Naive thymus-derived CD8-positive, alpha-beta T cell (primary cell): ENCODE measurements at places on chromosomes 7 and 10.

GRCh38 chr7:115953592-115954255 lies 76.8 kb downstream of the TFEC start:
- no peak for DNase-seq

DNA sequence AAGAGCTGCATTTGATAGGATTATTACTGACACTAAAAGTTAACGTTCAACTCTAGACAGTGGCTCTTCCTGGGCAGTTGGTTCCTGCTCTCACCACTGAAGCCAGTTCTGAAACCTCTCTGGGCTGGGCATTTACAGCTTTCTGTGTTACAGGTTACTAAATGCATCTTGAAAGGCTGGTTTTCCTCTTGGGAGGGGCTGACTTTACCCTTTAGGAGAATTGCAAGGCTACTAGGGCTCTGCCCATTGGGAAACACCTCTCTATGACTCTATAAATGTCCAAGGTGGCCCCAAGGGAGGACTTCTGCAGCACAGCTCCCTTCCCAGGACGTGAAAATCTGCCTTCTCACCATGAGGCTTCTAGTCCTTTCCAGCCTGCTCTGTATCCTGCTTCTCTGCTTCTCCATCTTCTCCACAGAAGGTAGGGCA lies at the start of gene GPR15LG:
Gene GPR15LG (plus strand): TSS at position 301 of the 429 bp plus-strand sequence. CDS start 51 bp downstream, at position 352.
- DNase-seq = no peak

DNA sequence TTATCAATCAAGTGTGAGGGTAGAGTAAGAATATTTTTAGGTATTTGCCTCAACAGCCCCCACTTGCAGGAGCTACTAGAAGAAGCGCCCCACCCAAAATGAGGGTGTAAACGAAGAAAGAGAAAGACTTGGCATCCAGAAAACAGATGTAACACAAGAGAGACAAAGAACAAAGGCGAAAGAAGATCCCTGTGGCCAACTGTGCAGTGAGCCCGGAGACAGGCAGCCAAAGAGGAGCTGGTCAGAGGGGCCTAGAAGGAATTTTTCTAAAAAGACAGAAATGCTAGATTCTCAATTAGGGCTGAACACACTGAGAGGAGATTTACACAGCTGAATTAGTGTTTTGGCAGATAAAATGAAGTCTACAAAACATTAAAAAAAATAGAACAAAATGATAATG lies 29.6 kb upstream of the EIF5AL1 start:
- DNase-seq = no peak

- DNase-seq = no peak
Observed at GRCh38 chr10:28403090-28403489, 100.2 kb upstream of the MPP7 start.

DNA sequence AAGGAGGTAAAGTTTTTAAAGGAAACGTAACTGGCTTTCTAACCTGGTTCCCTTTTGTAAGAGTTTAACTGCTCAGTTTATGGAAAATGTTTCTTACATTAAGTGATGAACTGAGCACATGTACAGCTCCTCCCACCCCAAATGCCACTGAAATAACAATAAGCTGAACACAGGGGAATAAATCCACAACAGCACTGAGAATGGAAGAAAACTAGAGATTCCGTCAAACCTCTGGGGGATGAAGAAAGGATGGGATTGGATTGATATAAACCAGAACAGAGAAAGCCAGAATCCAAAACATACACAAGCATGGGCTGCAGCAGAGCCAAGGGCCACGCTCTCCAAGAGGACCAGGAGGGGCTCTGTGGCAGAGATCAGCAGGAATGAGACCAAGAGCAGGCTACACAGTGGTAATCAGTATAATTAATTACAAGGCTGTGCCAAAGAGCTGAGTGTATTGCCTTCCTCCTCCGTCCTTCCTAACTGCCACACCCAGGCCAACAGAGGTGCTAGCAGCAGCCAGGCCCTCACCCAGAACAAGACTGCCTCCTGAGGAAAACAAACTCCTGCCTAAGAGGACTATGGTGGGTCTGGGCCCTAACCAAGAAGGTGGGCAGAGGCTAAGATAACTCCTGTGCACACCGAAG lies 73.9 kb downstream of the KIAA1549 start:
- no peak for DNase-seq

DNA sequence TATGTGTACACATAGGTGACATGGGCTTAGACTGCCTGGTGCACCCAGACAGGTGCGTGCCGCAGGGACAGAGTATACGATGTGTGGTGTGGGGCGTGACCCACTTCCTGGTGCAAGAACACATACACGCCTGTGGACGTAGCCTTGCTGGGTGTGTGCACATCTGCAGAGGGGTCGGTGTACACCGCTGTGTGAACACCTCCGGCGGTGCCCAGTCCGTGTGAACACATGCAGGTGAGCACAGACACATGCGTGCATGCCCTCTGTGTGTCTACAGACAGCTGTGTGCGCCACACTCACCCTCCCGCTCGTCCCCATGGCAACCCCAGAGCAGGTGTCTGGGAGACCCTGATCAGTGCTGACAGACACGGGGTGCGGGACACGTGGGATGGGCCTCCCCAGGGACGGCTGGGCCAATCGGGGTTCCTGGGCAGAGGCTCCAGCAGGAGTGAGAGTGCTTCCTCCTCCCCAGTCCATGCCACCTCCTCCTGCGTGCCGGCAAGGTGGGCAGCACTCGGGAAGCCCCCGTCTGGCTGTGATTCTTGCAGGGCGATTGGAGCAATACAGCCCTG lies 23.4 kb downstream of the ELFN1 start:
- no peak for DNase-seq

- DNase-seq = no peak
Observed at GRCh38 chr7:48245751-48246472, 74.7 kb downstream of the ABCA13 start.

DNA sequence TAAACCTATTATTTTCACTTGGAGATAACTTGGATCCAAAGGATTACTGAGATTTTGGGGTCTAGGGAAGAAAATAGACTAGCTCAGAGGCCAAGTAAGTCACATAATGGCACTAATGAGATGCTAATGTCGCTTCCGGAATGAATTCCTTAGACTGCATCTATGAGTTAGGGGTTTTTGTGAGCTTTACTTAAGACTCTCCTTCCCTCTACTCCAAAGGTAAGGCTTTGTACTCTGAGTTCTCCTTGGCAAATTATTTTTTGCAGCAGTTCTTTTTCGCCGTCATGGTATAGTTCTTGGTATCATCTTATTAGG lies 143.9 kb upstream of the KLF14 start:
- no peak for DNase-seq

GRCh38 chr10:83871187-83872081 lies 267.9 kb upstream of the GHITM start:
- DNase-seq = peak; percentile 24

DNA sequence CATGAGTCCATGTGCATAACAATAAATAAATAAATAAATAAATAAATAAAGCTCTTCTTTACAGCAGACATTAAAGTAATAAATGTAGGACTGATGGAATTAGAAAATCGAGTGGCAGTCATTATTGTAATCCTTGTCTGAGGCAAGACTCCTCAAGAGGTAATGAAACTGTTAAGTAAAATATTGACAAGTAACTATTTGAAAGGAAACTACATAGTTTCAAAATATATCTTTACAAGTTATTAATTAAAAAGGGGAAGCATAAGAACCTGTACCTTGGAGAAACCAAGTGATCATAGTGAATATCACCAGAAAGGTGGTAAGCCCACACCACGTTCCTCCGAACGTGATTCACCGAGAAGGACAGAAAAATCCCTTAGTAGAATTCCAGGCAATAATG lies 285.6 kb upstream of the SORCS1 start:
- no peak for DNase-seq

- DNase-seq = no peak
Observed at GRCh38 chr7:44471436-44471835, 19.0 kb downstream of the NUDCD3 start.

DNA sequence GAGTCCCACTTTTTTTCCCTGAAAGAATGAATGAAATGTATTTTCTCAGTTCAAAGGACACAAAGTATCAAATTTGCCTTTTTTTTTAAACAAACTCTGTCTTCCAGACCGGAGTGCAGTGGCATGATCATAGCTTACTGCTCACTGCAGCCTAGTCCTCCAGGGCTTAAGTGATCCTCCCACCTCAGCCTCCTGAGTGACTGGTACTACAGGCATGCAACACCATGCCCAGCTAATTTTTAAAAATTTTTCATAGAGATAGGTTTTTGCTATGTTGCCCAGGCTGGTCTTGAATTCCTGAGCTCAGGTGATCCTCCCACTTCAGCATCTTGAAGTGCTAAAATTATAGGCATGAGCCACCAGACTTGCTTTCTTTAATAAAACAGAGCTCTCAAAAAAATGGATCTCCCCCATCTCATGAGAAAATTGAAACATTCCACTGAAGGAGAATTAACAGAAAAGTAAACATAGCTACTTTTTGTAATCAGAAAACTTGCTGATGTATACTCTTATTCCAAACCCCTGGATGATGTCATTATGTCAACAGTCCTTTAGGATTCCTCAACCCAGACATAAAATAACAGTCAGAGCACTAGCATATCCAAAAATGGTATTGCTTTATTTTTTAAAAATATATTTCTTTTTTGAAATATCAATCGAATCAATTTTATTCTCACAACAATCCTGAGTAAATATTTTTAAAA lies 12.3 kb upstream of the TRDMT1 start:
- no peak for DNase-seq

DNA sequence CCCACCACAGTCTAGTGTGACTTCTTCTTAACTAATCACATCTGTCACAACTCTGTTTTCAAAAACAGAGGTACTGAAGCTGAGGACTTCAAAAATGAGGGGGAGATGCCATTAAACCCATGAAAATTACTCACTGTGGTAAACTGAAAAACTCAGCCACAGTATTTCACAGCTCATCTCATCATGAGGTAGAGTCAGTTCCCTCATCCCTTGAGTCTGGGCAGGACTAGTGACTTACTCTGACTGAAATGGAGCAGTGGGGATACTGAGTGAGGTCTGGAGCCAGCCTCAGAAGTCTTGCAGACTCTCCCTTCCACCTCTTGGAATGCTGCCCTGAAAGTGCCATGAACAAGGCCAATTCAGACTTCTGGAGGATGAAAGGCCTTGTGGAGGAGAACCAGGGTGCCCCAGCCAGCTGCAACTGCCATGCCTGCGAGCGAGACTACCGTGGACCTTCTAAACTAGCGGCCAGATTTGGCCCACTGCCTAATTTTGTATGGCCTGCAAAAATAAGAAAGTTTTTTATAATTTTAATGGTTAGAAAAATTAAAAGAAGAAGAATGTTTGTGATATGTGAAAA lies 24.7 kb upstream of the ANKRD1 start:
- DNase-seq = no peak

DNA sequence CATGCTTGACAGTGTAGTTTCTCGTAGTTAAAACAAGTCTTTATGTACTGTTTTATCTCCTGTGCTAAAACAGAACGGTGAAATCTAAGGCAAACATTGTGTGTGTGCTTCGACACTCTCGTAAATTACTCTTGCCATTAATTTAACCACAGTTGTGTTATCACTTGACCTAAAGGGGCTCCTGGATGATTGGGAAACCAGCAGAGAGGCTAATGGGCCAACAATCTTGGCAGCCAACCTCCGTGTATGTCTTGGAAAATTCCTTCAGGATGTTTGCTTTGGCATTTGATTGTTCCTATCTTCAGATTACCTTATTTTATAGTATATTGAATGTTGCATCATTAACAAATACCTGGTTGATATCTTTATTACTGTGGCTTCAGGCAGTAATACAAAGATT lies 409.5 kb downstream of the SDK1 start:
- DNase-seq = no peak
